ENCODE measurements at places on chromosomes 3 and 15.

- DNase-seq, result no peak
Measured at GRCh38 chr15:71713191-71713809, 97.1 kb upstream of the NR2E3 start.

DNA sequence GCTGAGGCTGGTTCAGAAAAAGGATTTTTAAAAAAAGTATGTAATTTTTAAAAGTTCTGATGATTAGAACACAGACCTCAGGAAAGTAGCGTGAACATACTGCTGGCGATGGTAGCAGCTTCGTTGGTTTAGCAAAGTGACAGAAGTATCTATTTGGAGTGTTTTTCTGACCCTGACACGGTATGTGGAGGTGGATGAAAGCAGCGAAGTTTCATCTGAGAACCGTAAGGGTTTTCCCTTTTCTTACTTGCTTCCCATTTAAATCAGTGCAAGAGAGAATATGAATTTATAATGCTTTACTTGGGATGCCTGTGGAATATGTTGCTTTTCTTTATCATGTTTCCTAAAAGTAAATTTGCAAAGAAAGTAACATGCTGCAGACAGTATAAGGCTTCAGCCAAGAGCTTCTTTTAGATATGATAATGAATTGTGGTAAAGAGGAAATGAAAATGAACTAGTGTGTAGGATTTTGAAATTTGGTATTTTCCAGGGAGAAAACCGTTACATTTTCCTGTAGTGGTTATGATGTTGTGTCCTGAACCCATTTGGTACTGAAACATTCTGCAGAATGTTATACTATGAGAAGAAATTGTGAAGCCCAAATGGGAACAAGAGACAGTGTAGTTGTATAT, 3.9 kb downstream of the CHST2 start:
- DNase-seq, result peak; percentile 40

DNA sequence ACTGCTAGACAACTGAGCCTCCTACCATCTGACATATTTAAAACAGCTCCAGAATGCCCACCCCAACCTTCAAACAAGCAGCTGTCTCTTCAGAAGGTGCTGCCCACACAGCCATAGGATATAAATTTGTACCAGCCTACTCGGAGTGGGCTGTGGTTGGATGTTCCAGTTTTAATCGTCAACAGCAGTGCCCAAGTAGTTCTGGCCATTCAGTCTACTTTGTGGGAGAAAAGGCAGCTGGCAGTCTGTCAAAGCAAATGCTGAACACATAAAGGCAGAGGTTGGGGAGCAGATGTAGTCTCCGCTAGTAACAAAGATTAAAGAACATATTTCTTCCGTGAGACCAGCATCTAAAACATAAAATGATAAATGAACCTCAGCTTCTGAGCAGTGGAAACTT, 15.9 kb upstream of the ERC2 start:
- no peak for DNase-seq

DNA sequence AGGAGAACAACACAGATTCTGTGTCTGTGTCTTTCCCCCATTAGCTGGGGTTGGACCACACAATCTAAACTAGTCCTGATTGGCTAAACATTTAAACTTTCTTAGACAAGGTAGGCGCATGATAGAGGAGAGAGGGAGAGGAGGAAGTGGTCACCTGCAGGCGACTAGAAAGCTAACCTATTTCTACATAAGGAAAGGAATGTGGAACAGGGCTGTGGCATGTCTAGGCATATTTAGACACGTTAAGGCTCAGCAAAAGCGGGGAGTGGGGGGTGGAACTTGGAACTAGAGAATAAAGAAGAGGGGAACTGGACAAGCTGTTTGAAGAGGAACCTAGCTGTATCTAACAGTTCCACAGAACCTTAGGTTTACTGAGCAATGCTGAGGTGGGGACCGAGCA, 12.8 kb downstream of the LRRC28 start:
- no peak for DNase-seq

- DNase-seq, result no peak
Measured at GRCh38 chr3:194984622-194985021, 286.3 kb downstream of the XXYLT1 start.

GRCh38 chr15:55222588-55222987, 25.8 kb upstream of the RSL24D1 start:
- peak; percentile 79 for DNase-seq

- no peak for DNase-seq
Measured at GRCh38 chr15:49024840-49025239, 21.4 kb downstream of the SECISBP2L start.

GRCh38 chr3:12188681-12189287, 30.1 kb upstream of the TIMP4 start:
- DNase-seq, result no peak

DNA sequence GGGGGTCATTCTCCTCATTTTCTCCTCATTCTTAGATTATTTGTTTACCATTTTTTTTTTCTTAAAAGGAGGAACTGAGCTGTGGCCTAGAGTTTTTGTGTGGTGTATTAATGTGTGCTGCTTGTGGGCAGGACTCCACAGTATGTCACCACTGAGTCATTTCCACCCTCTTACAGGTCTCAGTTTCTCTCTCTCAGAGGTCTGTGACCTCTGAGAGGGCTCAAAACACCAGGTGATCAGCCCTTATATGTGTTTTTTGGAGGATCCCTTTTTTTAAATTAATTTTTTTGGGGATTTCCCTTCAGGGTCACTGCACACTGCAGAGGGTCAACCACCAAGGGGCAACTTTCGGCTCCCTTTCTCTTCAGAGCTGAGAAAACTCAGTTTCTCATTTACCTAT, 166.4 kb downstream of the SUCNR1 start:
- no peak for DNase-seq

DNA sequence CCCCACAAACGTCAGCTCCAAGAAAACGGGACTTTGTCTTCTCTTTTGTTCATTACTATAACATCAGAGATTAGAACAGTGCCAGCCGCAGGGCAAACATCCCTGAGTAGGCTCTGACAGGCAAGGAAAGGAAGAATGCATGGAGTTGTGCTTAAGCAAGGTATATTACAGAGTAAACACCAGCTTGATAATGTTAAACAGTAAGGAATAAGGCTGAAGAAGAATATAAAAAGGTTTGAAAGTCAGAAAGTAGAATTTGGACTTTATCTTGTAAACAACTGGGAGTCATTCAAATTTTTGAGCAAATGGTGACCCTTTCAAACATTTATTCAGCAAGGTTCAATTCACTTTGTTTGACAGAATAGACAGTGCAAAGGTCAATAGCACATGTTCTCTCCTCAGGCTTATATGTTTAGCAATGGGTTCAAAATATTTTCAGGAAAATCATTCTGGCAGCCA, 11.0 kb downstream of the GABPB1 start:
- DNase-seq, result no peak

- DNase-seq, result no peak
Measured at GRCh38 chr15:66937588-66937987, 127.8 kb upstream of the SMAD3 start.

DNA sequence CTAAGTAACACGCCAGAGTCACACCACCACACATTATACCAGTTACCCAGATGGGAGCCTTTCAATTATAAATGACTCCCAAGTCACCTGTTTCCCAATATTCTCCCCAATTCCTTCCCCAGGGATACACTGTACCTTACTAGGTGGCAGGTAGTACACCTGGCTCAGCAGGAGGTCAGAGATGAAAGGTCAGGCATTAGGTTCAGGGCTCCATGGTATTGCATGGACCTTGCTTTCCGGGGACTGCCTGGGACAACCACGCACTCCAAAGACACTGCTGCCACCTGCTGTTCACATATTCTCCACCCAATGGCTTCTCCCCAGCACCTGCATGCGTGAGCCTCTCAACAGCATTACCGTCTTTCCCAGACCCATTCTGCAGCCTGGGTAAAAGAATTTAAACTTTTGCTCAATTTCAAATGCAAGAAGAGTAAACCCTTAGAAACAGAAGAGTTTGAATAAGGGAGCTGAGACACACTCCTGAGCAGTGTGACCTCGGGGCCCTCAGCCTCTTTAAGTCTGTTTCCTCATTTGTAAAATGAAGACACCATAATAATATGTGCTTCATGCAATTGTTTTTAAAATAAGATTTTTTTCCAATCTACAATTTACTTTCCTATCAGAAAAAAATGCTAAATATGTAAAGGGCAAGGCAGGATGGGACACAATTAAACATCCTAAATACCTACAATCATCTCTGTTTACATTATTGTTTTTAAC, 28.0 kb upstream of the LACTB start:
- DNase-seq, result peak; percentile 72
